ENCODE measurements at places on chromosomes 4 and X.

GRCh38 chrX:101442085-101442484, 34.1 kb downstream of the HNRNPH2 start:
- no peak for DNase-seq

DNA sequence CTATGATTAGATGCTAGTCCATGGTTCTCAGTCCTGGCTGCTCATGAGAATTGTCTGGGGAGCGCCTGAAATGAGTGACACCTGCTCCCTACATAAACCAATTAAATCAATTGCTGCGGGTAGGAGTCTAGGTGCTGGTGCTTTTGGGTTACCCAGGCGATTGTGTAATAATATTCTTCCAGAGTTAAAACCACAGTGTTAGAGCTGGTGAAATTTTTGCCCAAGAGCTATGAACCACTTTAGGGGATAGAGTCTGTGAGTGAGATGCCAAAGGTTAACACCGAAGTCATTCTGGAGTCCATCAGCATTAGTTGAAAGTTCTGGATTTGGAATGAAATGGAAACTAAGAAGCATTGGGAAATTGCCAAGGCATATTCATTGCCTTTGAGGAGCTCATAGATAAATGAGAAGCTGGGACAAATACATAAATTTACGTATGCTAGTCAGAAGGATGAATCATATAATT, 15.3 kb downstream of the PDK3 start:
- DNase-seq = no peak

- DNase-seq = no peak
Observed at GRCh38 chr4:89868276-89868675, 26.4 kb upstream of the MMRN1 start.

- DNase-seq = no peak
Observed at GRCh38 chr4:145418739-145419138, 62.9 kb upstream of the SMAD1 start.
